ENCODE measurements at places on chromosomes 6 and 20.

GRCh38 chr6:106608080-106608668, 21.1 kb downstream of the RTN4IP1 start:
- DNase-seq = no peak

GRCh38 chr6:108361312-108361932, 66.6 kb downstream of the AFG1L start:
- DNase-seq = no peak

- no peak for DNase-seq
Observed at GRCh38 chr6:54893818-54894217, 47.2 kb downstream of the FAM83B start.

- no peak for DNase-seq
Observed at GRCh38 chr20:4068708-4069107, 53.4 kb upstream of the RNF24 start.

DNA sequence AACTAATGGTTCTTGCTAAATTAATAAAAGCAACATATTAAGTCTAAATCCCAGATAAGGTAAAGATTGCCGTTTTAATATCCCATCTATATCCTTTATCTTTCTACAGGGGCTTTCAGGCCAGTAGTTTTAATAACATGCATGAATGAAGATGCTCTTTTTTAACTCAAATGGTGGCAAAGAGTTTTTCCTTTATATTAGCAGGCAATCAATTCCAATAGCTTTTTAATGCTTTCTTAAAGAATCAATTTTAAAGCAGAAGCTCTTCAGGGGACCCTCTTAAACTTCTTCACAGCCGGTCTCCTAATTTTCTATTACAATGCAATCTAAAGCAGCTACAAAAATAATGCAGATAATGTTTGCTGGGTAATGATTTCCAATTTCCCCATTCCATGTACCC, 107.8 kb upstream of the HS3ST5 start:
- DNase-seq = no peak

GRCh38 chr20:61588411-61589385, 336.6 kb downstream of the CDH4 start:
- no peak for DNase-seq

GRCh38 chr6:40387871-40388264, 199.3 kb downstream of the LRFN2 start:
- DNase-seq = no peak

DNA sequence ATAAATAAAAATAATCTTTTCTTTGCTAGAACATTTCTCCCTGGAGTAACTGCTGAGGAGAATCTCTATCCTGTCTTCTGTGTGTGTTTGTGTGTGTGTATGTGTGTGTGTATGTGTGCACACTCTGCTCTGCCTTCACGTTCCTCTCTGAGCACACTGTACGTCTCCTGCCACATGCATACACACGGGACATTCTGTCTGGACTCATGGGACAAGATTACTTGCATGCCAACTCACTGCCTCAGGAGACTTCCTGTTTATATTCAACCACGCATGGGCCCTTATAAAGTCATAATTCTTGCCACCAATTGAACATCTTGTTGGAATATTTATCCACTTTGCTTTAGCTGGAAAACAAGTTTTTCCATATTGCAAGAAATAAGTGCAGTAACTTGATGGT, 930.6 kb downstream of the KIF16B start:
- no peak for DNase-seq

DNA sequence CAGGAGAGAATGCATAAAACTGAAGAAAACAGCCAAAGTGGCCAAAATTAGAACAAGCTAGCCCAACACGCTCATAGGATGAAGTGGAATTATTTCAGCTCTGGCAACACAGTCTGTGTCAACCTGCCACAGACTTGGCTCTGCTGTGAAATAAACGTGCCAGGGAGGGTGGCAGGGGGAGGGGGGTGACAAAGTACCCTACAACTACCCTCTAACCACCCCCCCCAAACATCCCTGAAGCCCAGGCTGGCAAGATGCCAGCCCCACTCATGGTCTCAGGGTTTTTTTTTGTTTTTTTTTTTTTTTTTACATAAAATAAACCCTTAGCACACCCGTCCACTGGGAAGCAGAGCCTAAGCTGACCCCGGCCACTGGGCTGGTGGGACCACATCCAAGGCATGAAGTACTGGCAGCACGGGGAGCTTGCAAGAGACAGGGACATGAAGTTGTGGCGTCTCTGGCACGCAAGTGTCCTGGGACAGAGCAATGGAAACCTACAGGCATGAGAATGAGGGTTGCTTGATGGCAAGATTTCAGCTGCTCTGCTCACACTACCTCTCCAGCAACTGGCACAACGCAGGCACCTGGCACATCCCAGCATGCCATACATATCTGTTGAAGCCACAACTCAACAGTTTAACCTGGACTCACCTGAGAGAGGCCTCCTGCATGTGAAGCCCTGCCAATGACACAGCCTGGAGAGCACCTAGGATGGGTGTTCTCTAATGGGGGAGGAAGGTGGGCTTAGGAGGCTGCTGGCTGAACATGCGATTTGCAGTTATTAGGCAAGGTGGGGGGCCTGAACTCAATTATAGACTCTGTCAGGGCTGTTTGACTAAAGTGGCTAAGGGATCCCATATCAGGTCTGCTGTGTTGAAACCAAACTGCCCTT, 76.4 kb downstream of the TRAM2 start:
- no peak for DNase-seq

GRCh38 chr6:170258407-170258806, 32.5 kb downstream of the DLL1 start:
- DNase-seq = no peak

DNA sequence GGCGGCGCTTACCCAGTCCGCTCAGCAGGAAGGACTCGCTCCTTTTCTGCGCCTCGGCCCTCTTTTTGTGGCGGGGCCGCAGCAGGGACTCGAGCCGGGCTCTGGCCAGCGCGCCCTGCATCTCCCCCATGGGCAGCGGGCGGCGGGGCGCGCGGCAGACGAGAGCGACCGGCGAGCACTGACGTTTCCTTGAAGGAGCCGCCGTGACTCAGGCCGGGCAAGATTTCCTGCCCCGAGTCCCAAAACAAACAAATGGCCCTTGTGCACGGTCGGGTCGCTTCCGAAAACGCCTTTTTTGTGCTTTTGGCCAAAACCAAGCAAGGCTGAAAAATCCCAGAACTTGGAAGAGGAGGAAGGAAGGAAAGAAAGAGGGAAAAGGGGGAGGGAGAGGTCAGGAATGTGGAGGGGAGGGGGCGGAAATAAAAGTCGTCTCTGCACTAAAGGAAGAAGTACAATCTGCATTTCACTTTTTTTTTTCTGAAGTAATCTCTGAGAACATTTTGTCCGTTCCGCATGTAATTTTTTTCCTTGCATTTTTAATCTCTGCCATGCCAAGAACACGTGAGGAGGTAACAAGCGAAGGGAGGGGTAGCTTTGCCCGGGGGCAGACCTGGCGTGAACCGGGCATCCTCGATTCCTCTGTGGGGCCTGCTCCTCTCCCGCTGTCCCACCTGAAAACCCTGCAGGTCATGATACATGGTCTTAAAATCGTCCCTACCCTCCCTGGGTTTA, 123.3 kb upstream of the SLC2A12 start:
- no peak for DNase-seq

- DNase-seq = no peak
Observed at GRCh38 chr20:8860011-8860495, 208.8 kb upstream of the PLCB4 start.

DNA sequence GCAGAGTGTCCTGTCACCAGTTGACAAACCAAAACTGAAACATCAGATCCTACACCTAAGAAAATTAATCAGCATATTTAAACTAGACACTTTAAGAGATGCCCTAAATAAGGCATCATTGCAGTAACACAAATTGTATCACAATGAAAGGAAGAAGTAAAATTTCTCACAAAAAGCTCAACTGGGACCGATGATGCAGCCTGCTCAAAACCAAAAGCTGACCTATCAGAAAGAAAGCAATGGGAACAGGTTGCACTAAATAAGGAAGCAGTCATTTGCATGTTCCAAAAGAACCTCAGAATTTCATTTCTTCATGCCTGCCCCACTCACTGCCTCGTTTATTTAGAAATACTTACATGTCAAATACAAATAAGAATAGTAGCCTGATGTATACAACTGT, 12.1 kb downstream of the HIVEP2 start:
- no peak for DNase-seq

GRCh38 chr6:37004044-37004980, 1.1 kb upstream of the FGD2 start:
- no peak for DNase-seq

DNA sequence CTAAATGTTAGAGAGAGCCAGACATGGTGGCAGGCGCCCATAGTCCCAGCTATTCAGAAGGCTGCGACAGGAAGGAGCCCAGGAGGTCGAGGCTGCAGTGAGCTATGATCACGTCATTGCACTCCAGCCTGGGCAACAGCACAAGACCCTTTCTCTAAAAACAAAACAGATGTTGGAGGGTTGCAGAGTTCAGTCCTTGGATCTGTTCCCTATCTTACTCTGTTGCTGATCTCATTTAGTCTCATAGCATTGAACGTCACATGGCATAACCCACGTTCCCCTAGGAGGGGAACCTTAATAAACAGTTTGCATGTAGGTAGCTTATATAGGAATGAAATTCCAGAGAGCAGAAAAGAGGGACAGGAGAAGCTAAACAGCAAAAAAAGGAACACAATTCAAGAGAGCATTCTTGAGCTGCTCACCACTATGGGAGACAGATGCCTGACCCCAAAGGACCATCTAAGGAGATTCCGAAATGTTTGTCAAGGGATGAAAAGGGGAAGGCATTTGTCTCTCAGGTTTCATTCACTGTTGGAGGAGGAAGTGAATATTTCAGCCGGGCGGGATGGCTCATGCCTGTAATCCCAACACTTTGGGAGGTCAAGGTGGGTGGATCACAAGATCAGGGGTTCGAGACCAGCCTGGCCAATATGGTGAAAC, 54.6 kb upstream of the PIM1 start:
- no peak for DNase-seq

DNA sequence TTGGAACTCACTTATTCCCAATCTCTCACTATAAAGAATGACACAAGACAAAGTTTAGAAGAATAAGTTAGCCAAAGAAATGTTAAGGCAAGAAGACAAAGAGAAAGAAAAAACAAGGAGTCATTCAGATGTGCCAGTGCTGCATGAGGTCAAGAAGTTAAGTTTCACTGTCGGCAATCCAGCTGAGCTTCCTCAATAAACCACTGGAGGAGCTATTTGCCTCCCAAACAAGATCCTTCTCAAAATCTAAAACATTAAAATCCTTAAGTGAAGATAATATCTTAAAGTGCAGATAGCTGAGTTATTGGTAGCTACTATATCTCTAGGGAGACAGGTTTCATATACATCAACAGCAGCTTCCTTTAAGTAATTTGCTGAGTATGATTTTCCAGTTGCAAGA, 512.3 kb downstream of the HDGFL1 start:
- no peak for DNase-seq

GRCh38 chr20:9196110-9196509, 127.2 kb downstream of the PLCB4 start:
- DNase-seq = no peak

GRCh38 chr6:93222071-93222851, 197.1 kb downstream of the EPHA7 start:
- DNase-seq = no peak

GRCh38 chr20:445514-446336, 16.6 kb downstream of the TBC1D20 start:
- no peak for DNase-seq

DNA sequence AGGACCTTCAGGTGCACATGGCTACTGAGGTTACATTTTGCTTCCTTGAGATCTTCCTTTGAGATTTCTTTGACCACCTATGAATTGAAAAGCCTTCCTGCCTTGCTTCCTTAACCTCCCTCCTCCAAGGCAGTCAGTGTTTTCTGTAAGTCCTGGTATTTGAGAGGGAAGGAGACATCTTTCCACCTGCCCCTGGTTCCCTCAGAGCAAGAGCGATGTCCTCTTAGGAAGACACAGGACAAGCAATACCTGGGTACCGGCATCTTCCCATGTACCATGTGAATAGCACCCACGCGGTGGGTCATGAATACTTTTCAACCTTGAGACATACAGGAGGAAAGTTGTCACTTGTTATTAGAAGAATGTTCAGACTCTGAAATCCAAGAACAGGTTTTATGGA, 37.1 kb downstream of the GINS1 start:
- DNase-seq = no peak

DNA sequence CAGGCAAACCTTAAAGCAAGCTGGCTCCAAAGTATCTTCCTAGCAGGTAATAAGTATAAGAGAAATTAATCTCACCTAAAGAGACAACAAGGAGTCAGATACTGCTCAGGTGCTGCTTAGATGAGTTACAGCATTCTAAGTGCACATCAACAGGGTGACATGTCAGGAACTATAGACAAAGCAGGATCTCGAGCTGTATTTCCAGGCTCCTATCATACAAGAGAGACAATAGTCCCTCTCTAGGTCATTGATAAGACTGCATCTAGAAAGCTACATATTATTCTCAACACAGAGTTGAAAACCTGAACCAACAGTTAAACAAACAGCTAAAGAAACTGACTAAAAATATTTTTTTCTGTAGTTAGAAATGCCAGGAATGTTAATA, 3.9 kb downstream of the PTPRK start:
- no peak for DNase-seq

GRCh38 chr6:246352-246751, 45.9 kb upstream of the DUSP22 start:
- no peak for DNase-seq

GRCh38 chr6:158290659-158291058, 21.6 kb upstream of the TULP4 start:
- peak; percentile 26 for DNase-seq

GRCh38 chr6:43949551-43949991, 177.7 kb downstream of the MRPL14 start:
- no peak for DNase-seq

DNA sequence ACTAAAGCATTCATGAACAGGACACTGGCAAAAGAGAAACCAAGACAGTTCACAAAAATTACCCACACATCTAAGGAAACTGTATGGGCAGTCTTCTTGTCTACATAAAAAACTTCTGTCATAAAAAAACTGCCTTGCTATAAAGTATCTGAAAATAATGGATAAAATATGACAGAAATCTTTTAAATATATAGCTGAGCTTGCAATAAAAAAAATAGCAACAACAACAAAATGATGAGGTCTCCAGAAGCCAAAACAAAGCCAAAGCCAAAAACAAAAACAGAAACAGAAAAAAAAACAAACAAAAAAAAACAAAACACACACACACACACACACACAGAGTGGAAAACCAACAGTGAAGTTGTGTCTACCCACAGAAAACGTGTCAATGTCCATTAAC, 14.8 kb downstream of the LY86 start:
- no peak for DNase-seq

DNA sequence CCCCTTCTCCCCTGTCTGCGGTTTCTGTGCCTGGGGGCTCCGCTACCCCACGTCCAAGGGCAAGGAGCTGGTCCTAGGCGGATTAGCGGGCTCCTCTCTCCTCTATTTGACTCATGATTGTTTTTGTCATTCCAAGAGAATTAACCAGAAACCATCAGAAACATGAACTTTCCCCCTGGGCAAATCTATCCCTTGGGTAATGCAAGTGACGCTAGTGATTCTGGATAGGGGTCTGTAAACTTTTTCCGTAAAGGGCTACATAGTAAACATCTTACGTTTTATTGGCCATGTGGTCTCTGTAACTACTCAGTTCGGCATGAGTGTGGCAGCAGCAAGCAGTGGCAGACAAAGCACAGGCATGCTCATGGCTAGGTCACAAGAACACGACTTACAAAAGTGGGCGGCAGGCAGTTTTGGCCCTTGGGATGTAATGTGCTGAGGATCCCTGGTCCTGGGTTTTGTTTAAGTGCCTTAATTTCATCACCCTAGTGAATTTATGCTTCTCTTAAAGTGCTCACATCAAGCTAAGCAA, 654 bp downstream of the CST11 start:
- DNase-seq = no peak

- no peak for DNase-seq
Observed at GRCh38 chr20:41177636-41178035, 40.3 kb downstream of the PLCG1 start.
